A549 treated with Mapracorat at 1 μM for 4 hours (cell line): ENCODE measurements at places on chromosomes 7 and 10. TPM values are rescaled to one million over a fixed set of nuclear protein-coding genes. Genes with fewer than 3 reads are reported as not detected.

The MYL10 gene
- not detected in 5 replicates for total RNA-seq

The VWDE gene
- total RNA-seq = 0.28 to 1.4 TPM (median 0.58 TPM) in 5 replicates

The CYP3A7 gene
- 0.06 to 0.07 TPM in 2 of 5 replicates, not detected in the others for total RNA-seq

The NPSR1 gene
- not detected in 5 replicates for total RNA-seq

The NRG3 gene
- total RNA-seq = not detected in 5 replicates
